SK-N-SH treated with all-trans-retinoic acid at 6 μM for 48 hours (cell line): ENCODE measurements at places on chromosomes 1 and 21.

DNA sequence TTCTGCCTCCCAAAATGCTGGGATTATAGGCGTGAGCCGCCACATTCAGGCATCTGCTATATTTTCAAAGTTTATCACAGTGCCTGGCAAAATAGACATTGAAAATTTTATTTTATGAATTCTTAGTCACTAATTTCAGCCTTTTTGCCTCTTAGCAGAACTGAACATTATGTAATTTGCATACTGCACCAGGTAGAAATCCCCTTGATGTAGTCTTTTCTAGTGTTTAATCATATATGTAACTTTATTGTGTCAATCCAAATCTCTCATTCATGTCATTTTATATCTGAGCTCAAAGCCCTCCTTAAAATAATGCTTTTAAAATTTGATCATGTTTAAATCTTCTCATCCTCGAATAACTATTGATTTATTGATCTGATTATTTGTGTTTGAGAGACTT, 19.2 kb downstream of the WDTC1 start:
- ATAC-seq = no peak

GRCh38 chr1:7596126-7596965, 174.8 kb upstream of the VAMP3 start:
- no peak for ATAC-seq

- ATAC-seq = peak; percentile 95
These were observed 20.9 kb upstream of the RGL1 start for GRCh38 chr1:183783767-183784637.

DNA sequence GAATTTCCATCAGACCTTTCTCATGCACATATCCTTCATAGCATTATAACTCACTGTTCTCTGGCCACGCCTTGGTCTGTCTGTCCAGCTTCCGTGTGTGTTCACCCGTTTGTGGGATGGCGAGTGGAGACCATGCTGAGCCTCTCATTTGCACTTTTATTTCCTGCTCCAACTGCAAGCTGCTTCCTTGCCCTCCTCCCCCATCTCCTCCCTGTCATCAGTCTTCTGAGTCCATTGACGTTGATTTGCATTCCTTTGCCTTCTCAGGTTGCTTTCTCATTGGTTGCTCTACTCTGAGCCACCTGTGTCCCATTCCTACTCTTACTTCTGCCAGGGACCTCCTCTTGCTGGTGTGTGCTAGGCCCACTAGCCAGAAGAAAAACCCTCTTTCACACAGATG, 146.4 kb downstream of the NOS1AP start:
- no peak for ATAC-seq

GRCh38 chr1:76759171-76759860, 108.0 kb upstream of the ST6GALNAC5 start:
- ATAC-seq = no peak

DNA sequence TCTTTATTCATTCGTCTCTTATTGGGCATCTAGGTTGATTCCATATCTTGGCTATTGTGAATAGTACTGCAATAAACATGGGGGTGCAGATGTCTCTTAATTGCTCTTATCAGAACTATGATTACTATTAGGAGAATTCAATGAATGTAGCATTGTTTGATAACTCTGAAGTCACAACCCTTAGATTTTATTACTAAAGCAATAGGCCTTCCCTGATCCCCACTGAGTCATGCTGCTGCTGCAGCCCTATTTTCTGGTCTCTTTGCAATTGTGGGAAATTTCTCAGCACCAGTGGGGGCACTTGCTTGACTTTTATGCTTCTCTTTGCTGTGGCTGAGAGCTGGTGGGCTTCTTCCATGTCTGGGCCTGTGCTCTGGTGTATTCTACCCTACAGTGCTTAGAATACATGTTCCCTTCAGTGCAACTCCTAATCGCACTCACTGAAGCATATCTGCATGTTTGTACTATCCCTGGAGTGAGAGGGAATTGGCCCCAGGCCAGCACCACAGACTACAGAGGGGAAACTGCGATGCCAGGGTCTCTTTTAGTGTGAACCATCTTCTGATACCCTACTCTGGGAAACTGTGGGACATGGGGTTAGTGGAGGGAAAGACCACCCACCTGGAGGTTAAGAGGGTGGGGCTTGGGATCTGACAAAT, 52.2 kb upstream of the ROR1 start:
- ATAC-seq = no peak

DNA sequence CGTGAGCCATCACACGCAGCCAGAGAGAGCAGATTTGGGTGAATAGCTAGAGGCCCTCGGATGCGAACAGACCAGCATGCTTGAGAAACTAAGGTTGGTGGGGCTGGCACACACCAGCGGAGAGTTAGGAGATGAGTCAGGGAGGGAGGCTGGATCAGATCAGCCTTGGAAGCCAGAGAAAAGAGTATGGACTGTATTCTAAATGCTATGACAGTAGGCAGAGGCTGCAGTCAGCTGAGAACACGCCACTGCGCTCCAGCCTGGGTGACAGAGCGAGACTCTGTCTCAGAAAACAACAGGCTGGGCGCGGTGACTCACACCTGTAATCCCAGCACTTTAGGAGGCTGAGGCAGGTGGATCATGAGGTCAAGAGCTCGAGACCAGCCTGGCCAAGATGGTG, 4.0 kb upstream of the PLEKHM2 start:
- ATAC-seq = peak; percentile 45

GRCh38 chr1:59204001-59204400, 92.9 kb upstream of the FGGY start:
- no peak for ATAC-seq

GRCh38 chr1:101178341-101178687, 58.5 kb upstream of the S1PR1 start:
- ATAC-seq = no peak
